Ureter (tissue), 1 donor: ENCODE measurements at places on chromosomes 7 and 10. TPM values are rescaled to one million over a fixed set of nuclear protein-coding genes. Genes with fewer than 3 reads are reported as not detected.
A peak's percentile ranks its signal among the peaks of the same experiment; 100 is the strongest.

The SLC18A3 gene
- total RNA-seq: not detected

The PAX4 gene
- not detected for total RNA-seq

The PFKP gene
- total RNA-seq: 67.8 TPM

The OR2A42 gene
- total RNA-seq: 0.08 TPM

The SCRN1 gene
- 61.2 TPM for total RNA-seq

DNA sequence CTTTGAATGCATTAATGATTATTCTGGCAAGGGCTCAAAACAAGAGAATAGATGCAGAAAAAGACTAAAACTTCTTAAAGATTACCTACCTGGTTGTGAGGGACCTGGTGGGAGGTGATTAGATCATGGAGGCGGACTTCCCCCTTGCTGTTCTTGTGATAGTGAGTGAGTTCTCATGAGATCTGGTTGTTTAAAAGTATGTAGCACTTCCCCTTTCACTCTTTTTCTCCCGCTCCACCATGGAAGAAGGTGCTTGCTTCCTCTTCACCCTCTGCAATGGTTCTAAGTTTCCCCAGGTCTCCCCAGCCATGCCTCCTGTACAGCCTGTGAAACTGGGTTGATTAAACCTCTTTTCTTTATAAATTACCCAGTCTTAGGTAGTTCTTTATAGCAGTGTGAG lies 226.6 kb downstream of the ARHGAP12 start:
- DNase-seq: no peak

- DNase-seq: no peak
These were observed 20.6 kb upstream of the FAM180A start for GRCh38 chr7:135769005-135769802.

DNA sequence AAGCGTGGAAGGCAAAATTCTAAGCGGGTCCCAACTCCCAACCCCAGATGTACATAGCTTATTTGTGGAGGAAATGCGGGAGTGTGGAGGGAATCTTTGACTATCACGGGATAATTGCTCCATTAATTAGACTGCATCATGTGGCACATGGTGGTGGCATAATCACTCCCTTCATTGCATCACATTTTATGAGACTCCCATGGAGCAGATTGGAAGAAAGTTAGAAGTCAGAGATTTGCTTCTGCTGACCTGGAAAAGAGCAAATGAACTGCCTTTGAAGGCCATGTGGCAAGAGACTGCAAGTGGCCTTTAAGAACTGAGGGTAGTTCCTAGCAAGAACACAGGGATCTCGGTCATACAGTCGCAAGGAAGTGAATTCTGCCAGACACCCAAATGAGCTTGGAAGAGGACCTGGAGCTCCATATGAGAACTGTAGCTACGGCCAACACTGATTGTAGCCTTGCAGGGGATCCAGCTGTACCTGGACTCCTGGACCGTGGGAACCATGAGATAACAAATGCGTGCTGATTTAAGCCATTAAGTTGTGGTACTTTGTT lies 37.1 kb upstream of the ITGB1 start:
- no peak for DNase-seq

- DNase-seq: no peak
These were observed 168.9 kb upstream of the ASAH2 start for GRCh38 chr10:50420196-50420595.

DNA sequence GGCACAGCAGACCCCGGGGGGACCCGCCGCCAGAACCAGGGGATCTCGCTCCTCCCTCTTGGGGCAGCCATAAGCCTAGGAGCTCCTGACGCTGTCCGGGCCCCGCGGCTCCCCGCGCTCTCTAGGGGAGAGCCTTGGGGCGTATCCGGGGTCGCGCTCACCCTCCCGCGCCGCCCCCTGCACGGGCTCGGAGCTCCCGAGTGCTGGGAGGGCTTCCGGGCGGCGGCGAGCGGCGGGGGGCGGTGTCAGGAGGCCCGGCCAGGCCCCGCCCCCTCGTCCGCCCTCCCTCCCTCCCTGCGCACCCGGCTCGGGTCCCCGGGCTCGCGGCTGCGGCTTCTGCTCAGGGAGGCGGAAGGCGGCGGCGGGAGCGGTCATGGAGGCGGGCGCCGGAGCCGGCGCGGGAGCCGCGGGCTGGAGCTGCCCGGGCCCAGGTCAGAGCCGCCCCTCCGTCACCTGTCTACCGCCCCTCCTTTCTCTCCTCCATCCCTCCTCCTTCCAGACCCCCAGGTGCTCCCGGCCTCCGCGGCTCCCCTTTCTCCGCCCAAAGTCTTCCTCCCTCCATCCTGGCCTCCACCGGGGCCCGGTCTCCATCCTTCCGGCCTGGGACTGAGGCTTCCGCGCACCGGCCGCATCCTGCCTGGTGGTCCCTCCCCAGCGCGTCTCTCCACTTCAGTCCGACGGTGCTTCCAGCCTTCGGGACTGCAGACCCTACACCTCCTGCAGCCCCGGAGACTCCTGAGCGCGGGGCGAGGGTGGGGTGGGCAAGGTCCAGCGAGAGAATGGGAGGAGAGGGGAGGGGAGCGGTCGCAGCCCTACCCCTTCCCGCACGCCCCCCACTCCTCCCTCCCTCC lies at the start of gene CCDC136:
CCDC136 (plus strand) TSS at position 848 of the 851 bp plus-strand sequence. CDS start 444 bp downstream, outside the sequence.
- DNase-seq: peak; percentile 68

GRCh38 chr10:4307910-4308309 lies 518.1 kb upstream of the AKR1E2 start:
- DNase-seq: no peak

- DNase-seq: no peak
These were observed 12.9 kb downstream of the TCAF1 start for GRCh38 chr7:143889068-143889467.

GRCh38 chr7:37110660-37111424 lies 337.8 kb downstream of the ELMO1 start:
- no peak for DNase-seq

GRCh38 chr7:55441002-55441401 lies 75.9 kb downstream of the LANCL2 start:
- no peak for DNase-seq

GRCh38 chr10:5587151-5588079 lies 62.7 kb downstream of the CALML3 start:
- no peak for DNase-seq

DNA sequence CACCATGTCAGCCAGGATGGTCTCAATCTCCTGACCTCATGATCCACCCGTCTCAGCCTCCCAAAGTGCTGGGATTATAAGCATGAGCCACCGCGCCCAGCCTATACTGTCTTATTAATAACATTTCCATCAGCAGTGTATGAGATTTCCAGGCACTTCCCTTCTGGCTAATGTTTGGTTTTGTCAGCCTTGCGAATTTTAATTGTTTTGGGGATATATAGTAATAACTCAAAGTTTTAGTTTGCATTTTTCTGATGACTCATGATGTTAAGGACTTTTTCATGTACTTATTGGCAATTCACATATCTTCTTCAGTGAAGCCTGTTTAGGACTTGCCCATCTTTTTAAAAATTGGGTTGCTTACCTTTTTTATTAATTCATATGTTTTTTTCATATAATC lies 76.0 kb downstream of the TMEM270 start:
- no peak for DNase-seq
